ENCODE measurements at places on chromosomes 6 and 20.

DNA sequence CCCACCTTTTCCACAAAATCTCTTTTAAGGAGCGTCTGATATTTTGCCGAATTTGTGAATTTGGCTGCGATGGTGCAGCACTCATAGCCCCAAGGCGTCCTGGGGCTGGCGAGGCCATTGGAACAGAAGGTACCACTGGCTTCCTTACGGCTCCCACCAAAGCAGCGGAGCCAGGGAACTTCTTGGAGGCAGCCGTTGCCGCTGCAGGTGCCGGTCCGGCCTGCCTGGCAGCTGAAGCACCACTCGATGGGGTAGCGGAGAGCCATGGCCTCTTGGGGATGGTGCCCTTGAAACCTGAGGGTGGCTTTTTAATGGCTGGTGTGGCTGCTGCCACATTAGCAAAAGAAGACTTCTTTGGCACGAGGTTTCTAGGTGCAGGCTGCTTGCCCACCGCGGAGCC, 29.8 kb downstream of the DIDO1 start:
- no peak for DNase-seq

DNA sequence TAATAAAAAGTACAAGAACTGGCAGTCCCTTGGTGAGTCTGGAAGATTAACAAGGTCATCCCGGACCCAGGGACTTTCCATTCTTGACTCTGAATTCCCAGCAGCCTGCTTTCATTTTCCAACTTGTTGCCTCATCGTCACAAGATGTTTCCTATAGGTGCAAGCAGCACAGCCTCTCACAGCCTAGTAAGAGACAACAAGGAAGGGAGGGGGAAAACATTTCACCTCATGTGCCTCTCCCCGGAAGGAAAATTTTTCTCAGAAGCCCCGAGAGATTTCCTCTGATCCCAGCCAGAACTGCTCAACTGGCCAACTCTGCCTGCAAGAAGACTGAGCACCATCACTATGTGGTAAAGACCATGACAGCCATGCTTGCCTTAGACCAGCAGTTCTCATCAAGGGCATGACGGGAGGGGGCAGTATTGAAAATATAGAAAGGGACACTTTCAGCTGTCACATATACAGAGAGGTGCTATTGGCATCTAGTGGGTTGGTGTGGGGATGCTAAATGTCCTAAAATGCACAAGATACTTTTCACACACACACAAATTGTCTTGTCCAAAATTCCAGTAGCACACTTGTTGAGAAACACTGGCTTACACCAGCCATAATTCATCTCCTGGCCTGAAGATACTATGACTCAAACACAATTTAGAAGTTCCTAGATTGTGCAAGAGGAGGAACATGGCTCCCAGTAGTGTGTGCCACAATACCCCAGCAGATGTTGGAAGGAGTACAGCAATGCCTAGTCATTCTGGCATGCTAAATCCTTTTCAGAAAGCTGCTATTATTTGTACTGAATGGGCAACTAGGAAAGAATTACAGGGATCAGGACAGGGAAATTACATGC, 10.8 kb upstream of the WTAP start:
- DNase-seq, result no peak

GRCh38 chr6:157092736-157093135, 230.6 kb downstream of the TMEM242 start:
- no peak for DNase-seq

- no peak for DNase-seq
Observed at GRCh38 chr6:51098791-51099190, 280.1 kb downstream of the TFAP2B start.

GRCh38 chr20:21372016-21372415, 25.3 kb downstream of the NKX2-4 start:
- no peak for DNase-seq

GRCh38 chr6:43952746-43953145, 174.5 kb downstream of the MRPL14 start:
- DNase-seq, result no peak

DNA sequence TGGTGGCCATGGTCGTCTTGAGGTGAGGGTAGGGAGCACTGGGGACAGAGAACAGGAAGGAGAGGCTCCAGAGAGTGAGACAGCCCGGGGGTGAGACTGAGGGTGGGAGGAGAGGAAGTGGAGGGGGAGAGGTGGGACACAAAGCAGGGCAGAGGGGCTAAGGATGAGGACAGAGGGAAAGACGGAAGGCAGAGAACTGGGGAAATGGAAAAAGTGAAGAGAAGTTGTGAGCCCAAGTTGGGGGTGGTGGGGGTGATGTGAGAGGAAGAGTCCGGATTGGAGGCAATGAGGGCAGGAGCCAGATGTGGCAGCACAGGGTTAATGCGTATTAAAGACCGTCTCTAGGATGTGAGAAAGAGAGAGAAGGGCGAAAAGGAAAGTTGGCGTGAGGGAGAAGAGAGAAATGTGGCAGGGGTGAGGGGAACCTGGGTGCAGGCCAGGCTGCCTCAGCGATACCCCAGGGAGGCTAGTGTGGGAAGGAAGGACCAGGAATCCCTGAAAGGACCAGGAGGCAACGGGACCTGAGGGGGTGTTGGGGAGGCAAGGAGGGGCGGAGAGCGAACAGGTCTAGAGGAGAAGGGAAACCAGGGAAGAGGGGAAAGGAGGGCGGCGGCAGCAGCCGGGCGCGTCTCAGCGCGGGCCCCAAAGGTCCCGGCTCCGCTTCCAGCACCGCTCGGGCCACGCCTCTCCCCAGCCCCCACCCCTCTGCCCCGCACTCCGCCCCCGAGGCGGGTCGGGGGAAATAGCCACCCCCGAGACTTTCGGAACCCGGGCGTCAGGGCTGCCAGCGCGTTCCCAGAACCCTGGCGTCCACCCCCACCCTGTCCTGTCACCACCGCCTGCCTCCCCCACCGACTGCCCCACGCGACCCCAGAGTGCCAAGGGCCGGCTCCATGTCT, at the start of gene PPP1R18:
PPP1R18 (minus strand) TSS at position 637 of the 899 bp plus-strand sequence; CDS start at position 10, 627 bp downstream.
- DNase-seq, result peak; percentile 68

- peak; percentile 47 for DNase-seq
Observed at GRCh38 chr20:52105442-52106422, 85.8 kb downstream of the ZFP64 start.

GRCh38 chr6:79066828-79067227, 11.2 kb downstream of the PHIP start:
- no peak for DNase-seq

- no peak for DNase-seq
Observed at GRCh38 chr20:611843-612185, 1.7 kb upstream of the TCF15 start.

DNA sequence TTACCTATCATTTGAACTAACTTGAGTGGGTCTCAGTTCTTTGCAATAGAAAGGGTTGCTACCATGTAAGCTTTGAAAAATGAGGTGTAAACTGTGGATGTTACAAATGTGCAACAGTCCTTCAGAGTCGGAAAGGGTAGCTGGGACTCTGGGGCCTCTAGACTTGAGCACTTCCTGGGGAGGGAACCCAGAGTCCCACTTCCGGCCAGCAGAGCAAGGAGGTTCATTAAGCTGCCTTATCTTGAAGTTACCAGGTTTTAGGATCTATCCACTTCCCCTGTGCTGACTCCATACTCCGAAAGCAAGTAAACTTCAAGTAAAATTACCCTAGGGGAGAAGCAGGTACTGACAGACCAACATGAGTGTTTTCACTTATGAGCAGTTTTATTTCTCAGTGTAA, 9.4 kb downstream of the TRIM10 start:
- DNase-seq, result no peak

- DNase-seq, result no peak
Observed at GRCh38 chr20:16744178-16744807, 3.9 kb upstream of the OTOR start.

- no peak for DNase-seq
Observed at GRCh38 chr6:105821777-105822176, 264.4 kb upstream of the PRDM1 start.

GRCh38 chr6:134902936-134903335, 47.0 kb downstream of the ALDH8A1 start:
- DNase-seq, result no peak

DNA sequence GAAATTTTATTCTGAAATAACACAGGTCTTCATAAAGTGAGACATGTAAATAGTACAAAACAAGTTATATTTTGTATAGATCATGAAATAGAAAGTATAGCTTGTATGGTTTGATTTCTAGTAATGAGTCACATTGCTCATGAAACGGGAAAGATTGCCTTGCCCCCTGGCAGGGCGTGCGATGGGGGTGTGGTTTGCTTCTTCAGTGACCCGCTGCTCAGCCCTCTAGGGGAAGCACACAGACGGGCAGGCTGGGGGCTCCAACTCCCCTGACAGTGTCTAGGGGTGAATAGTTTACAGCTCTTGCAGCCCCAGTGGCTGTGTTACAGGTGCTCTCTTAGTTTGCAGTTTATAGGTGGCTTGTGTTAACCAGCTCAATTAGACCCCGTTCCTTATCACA, 170.5 kb upstream of the RGS17 start:
- DNase-seq, result peak; percentile 17

- no peak for DNase-seq
Observed at GRCh38 chr6:68637071-68637470, 2.0 kb downstream of the ADGRB3 start.

DNA sequence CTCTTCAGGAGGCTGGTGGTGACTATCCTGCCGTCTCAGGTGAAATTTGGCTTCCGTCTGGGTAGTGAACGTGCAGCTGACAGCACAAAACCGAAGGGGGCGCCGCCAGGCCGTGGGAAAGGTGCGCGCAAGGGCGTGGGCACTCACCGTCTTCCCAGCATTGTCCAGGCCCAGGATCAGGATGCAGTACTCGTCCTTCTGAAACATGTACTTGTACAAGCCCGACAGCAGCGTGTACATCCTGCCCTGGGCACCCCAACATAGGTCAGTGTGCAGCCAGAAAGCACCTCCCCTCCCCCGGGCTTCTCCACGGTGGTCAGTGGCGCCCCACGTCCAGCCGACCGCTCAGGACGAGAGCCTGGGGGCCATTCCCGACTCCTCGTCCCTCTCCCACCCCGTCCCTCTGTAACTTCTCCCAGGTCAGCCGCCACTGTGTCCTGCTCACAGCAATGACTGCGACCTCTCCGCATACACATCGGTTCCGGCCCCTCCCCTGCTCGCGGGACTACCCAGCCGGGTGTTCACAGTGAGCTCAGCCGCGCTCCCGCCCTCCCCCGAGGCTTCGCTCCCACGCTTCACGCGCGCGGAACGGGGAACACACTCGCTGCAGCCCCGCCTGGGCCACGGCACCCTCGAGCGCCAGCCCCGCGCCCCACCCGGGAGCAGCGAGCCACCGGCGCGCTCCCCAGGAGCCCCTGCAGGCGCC, 771 bp downstream of the ARFRP1 start:
- peak; percentile 61 for DNase-seq

DNA sequence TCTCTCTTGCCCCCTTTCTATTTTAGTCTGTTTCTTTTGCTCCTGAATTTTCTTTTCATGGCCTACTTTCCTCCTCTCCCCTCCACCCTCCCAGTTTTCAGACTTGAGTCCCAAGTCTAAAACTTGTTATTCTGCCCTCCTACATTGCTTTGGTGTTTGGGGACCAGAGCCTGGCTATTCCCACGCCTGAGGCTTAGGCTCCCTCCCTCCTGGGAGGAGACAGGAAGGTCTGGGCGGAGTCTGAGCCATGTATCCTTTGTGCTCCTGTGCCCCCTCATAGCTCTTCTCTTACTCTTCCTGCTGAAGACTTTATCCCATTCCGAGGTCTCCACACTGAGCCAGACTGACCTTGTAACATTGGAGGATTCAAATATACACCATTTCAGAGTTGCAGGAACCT, 69.5 kb downstream of the DAAM2 start:
- DNase-seq, result no peak

DNA sequence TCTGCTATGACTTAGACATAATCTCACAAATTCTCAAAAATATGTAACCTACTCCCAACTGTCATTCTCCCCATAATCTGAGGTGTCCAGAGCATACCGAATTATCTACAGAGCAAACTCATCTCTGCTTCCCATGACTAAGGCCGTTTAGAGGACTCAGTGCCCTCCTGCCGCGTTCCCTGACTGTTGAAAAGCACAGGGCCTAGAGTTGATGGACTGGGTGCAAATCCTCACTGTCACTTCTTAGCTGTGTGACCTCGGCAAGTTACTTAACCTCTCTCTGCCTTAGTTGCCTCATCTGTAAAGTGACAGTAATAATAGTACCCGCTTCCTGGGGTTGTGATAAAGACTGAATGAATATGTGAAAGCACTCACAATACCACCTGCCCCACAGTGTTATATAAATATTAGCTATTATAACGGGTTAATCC, 4.7 kb upstream of the TUBB2A start:
- DNase-seq, result peak; percentile 29

DNA sequence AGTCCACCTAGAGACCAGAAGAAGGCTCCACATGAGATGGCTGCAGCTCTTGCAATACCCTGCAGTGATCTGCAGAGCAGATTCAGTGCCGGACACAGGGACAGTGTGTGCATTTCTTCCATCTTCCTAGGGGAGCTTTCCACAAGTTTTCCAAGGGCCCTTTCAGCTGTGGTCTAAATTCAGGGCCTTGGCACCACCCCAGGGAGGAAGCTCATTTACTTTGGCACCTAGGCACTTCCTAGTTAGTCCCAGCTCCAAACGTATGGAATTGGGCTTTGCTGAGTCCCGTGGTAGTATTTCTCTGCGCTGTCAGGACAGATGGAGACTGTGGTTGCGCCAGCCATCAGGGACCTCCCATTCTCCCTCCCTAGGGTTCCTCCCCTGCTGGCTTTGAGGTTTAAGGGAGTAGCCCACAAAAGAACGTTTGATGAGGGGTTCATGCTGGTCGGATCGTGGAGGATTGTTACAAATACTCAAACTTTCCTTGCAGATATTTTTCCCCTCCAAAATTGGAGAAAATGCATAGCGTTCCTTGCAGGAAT, 182.3 kb upstream of the UST start:
- no peak for DNase-seq

DNA sequence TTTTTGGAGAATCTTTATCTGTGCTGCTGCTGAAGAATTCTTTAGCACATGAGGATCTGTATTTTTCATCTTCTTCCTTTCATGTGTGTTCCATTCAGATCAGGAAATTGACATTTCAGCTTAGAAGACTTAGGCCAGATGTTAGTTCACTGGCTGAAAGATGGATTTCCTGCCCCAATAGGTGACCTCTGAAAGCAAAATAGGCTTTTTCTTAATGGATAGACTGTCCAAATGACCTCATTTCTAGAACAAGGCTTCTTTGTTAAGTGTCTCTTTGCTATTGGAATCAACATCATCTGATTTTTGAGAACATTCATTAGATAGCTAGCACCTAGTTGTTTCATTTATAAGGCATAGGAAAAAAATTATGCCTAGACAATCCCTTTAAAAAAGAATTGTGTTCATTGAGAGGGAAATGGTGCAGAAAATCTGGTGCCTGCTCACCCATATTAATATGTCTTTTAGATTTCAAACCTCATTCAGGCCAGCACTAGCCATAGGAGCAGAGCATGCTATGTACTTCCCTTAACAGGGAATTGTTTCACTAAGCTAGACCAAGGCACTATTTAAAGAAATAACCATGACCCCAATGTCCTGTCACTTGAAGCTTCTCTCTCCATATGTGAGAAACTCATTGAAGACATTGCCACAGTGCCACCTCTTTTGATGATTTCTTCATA, 13.6 kb upstream of the SASH1 start:
- DNase-seq, result no peak

GRCh38 chr6:75372884-75373283, 88.3 kb upstream of the TMEM30A start:
- no peak for DNase-seq

All from activated CD4-positive, alpha-beta T cell treated with anti-CD3 and anti-CD28 coated beads, Interleukin-2, Interleukin-4, amounts not matched to agents 100 ng/mL and 50 ng/mL, durations not matched to agents 16 hours and 8 hours (primary cell).